ENCODE measurements at places on chromosomes 1 and 21. TPM values are rescaled to one million over a fixed set of nuclear protein-coding genes. Genes with fewer than 3 reads are reported as not detected.

GRCh38 chr1:47870946-47871676 is 126.1 kb downstream of the TRABD2B start:
- no peak for DNase-seq

DNA sequence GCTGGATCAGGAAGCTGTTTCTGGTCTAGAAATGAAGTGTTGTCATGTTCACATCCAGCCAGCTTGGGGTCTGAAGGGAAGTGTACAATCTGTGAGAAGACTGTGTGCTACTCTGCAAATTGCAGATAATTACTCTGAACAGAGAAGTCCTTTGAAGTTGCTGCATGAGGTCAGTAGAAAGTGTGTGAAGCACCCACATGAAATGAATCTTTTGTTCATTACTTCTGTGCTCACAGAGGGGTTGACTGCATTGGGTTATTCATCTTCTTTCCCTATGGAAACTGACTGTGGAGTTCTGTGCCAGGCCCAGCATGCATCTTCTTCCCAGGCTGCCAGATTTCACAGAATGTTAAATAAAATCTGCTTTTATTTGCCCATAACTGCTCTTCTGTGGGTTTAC is 47.1 kb downstream of the CTH start:
- no peak for DNase-seq

Gene PTPN22
- total RNA-seq: 1.3 TPM

Gene HES5
- 0.22 TPM for total RNA-seq

Gene DENND4B
- 32.2 TPM for total RNA-seq

Gene LRRC53
- not detected for total RNA-seq

DNA sequence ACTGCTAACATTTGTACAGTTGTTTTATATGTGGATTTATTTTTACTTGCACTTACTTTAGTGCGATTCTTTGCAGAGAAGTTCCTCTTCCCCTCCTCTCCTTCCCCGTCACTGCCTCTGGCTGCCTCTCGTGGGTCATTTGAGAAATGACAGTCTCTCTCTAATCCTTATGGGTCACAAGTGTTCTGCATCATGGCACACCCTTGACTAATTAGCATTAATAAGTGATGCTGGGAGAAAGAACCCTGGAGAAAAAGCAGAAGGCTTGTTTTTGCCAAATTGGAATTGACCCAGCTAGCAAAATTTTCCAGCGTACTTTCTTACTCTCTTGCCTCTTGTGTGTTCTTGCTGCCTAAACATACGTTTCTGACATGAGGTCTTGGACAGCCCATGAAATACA is 301.2 kb downstream of the DUSP10 start:
- peak; percentile 38 for DNase-seq

Gene ALX3
- total RNA-seq: not detected

DNA sequence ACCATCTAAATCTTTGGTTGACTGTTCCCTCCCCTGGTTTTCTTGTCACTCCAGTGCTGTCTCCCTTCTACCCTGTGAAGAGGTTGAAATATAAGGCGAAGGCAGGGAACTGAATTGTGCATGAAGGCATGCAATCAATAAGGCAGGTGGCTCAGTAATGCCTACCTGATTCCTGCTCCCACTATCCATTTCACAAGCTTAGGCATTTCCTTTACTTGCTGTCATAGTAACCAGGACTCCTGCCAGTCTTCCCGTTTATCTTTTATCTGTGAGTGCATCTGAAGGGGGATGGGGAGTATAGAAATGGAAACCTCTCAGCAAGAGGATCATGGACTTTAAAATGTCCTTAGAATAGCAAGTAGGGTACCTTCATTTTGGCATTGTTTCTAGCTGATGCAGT is 40.5 kb downstream of the MRPS6 start:
- no peak for DNase-seq

- DNase-seq: no peak
Measured at GRCh38 chr1:39269349-39269748, 64.9 kb downstream of the MACF1 start.

DNA sequence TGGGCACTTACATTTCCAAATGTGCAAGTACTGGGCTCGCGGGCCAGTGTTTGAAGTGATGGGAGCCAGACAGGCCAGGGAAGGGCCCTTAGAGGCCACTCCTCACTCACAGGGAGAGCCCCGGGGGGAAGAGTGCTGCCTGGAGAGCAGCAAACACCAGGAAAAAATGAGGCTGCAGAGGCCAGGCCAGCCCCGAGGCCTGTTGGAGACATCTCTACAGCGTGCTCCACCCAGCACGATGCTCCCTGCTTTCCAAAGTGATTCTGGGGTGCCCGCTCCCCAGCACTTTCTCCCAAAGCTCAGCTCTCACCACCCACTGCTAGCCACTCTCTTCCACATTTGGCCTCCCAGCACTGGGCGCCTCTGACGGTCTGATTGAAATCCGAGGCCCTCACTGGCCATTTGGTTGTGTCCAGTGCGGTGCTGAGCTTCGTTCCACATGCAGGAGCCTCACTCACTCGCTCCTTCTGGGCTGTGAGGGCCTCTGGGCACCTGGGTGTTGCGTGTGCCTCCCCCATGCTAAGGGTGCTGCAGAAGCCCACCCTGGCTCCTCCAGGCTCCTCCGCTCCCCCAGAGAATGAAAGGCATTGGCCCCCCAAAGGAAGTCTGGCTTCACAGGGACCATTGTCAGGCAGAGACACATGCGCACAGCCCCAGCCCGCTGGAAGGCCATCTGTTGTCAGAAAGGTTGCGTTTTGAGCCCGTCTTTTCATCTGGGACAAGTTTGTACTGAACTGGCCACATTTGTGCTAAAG is 385.4 kb upstream of the VAMP3 start:
- DNase-seq: no peak

- DNase-seq: no peak
Measured at GRCh38 chr1:27676410-27676809, 4.4 kb upstream of the IFI6 start.

GRCh38 chr1:177858332-177858821 is 111.5 kb downstream of the SEC16B start:
- peak; percentile 9 for DNase-seq

GRCh38 chr1:50423670-50424000 is 392 bp upstream of the DMRTA2 start:
- no peak for DNase-seq

Gene SYPL2
- 0.77 TPM for total RNA-seq

Gene OLFM3
- not detected for total RNA-seq

- DNase-seq: no peak
Measured at GRCh38 chr21:45578176-45578801, 36.0 kb upstream of the SLC19A1 start.

- no peak for DNase-seq
Measured at GRCh38 chr1:204139088-204139487, 12.8 kb downstream of the ETNK2 start.

DNA sequence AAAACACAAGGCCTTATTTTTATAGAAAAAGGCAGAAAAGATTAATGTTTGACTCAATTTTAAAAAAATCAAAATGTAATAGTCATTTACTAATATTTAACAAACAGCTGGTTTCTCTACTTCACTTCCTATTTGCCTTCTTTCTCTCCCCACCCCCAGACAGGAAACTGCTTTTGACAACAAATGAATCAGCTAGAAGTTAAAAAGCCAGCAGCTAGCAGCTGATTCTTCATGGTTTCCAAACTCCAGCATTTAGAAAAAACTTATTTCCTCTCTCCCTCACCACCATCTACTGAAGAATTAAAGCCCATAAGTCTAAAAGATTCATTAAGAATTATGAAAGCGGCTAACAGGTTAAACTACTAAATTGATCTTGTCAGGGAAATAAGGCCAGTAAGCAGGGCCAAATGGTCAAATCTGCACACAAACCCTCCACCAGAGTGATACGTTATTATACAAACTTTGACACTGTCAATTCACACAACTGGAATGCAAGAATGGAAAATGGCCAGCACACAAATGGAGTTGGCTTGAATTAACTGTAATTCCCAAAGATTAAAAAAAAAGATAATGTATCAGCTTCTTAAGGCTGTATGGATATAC is 4.0 kb downstream of the WDR26 start:
- DNase-seq: peak; percentile 63

Gene SPATA46
- total RNA-seq: not detected

- no peak for DNase-seq
Measured at GRCh38 chr1:13541435-13542215, 27.8 kb upstream of the LRRC38 start.

GRCh38 chr1:1157426-1157913 is 16.2 kb upstream of the TTLL10 start:
- DNase-seq: peak; percentile 75

DNA sequence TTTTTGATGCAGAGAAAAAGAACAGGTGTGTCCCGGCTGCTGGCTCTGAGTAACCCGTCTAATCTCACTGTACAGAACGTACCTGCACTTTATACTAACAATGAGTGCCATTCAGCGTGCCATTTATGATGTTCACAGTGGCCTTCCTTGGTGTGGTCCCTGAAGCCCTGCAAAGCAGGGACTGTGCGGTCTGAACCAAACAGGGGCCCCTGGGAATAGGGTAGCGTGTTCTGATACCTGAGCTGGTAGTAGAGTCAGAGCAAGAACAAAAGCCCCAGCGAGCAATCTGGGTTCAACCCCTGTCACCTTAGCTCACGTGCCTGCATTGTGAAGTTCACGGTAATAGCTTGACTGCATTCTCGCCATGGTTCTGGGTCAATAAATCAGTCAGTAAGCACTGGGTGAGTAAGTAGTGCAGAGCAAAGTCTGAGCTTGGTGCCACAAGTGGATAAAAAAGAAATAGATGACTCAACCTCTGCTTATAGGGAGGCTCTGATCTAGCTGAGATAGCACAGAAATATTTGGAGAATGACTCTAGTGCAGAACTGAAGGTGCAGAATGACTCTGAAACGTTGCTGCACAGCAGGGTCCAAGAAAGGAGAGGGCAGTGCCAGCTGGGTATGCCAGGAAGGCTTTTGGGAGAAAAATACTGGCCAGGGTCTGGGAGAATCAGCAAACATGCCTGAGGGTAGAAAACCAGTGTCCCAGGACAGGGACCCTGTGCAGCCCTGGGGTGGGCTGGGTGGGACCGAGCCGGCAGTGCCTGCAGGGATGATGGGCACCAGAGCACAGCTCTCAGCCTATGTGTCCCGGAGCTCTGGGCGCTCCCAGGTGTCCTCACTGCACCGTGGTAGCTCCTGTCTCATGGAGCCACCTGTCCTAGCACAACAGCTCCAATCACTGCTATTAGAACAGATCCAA is 125.9 kb downstream of the RHOU start:
- peak; percentile 89 for DNase-seq

Gene SLC30A10
- not detected for total RNA-seq

- DNase-seq: no peak
Measured at GRCh38 chr1:216450227-216450626, 27.0 kb upstream of the USH2A start.

Gene CTTNBP2NL
- total RNA-seq: 83.0 TPM

- no peak for DNase-seq
Measured at GRCh38 chr1:117540532-117540931, 65.3 kb upstream of the TENT5C start.

DNA sequence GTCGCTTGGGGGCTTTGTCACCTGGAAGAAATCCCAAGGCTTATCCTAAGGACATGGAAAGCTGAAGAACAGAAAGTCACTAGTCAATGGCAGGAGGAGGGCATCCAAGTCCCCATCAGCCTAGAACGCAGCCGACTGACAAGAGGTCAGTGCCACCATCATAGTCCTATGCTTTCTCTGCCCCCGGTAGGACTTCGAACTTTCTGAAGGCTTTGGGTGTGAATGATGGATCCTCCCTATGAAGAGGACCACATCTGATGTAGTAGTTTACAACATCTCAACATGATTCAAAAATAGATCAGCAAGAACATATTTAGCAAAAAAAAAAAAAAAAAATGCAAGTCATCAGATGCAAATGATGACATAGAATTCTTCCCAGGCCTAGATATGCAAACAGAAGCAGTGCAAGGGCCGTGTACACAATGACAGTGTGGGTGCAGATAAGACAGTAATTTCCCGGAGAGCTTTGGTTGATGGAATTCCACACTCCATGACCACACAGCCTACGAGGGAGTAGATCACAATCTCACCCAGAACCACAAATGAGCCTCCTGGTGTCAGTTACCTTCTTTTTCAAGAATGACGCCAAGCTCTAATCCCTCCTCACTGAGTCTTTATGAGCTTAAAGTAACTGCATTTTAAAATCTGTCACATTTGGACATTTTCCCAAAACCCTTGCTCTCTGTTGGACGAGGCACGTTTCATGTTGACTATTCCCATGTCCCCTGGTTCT is 88.2 kb downstream of the PSMG1 start:
- peak; percentile 96 for DNase-seq

Gene DTL
- 6.3 TPM for total RNA-seq

Measured in astrocyte (in vitro differentiated cells and primary cell).